Subcutaneous preadipocyte (primary cell): ENCODE measurements at places on chromosomes 6 and 20. TPM values are rescaled to one million over a fixed set of nuclear protein-coding genes. Genes with fewer than 3 reads are reported as not detected.

The TAP1 gene
- total RNA-seq, result 32.0 and 33.4 TPM in 2 replicates

The FNDC1 gene
- total RNA-seq, result 0.20 and 0.37 TPM in 2 replicates

The RFX6 gene
- total RNA-seq, result not detected in 2 replicates

The GSTA3 gene
- total RNA-seq, result not detected in 2 replicates

The BTN1A1 gene
- under 0.01 and 0.20 TPM in 2 replicates for total RNA-seq

The EYA4 gene
- 0.73 and 10.4 TPM in 2 replicates for total RNA-seq

The GPLD1 gene
- total RNA-seq, result under 0.01 and 0.73 TPM in 2 replicates

The LHFPL5 gene
- not detected in 2 replicates for total RNA-seq

The CABLES2 gene
- 1.1 and 1.6 TPM in 2 replicates for total RNA-seq

The FNDC11 gene
- 0.20 and 0.37 TPM in 2 replicates for total RNA-seq

The TENT5A gene
- total RNA-seq, result 23.7 and 30.1 TPM in 2 replicates

The PRICKLE4 gene
- total RNA-seq, result 1.8 TPM in 1 of 2 replicates, not detected in the other

The VPS16 gene
- 44.4 and 54.4 TPM in 2 replicates for total RNA-seq

The SRSF12 gene
- under 0.01 and 0.37 TPM in 2 replicates for total RNA-seq

The ATG5 gene
- 35.6 and 48.5 TPM in 2 replicates for total RNA-seq

The CD40 gene
- 4.7 and 9.6 TPM in 2 replicates for total RNA-seq

The MYLIP gene
- total RNA-seq, result 3.7 and 5.5 TPM in 2 replicates

The TXLNB gene
- total RNA-seq, result not detected in 2 replicates

The GTSF1L gene
- not detected in 2 replicates for total RNA-seq

The SLCO4A1 gene
- 0.73 and 7.2 TPM in 2 replicates for total RNA-seq

The SEMG1 gene
- total RNA-seq, result not detected in 2 replicates

The GLYATL3 gene
- not detected in 2 replicates for total RNA-seq

The UST gene
- 16.2 and 19.5 TPM in 2 replicates for total RNA-seq

The LRRC73 gene
- total RNA-seq, result 0.37 and 1.4 TPM in 2 replicates

The ZNF322 gene
- total RNA-seq, result 10.3 and 12.7 TPM in 2 replicates

The CDH4 gene
- total RNA-seq, result under 0.01 and 2.5 TPM in 2 replicates

The PRDM13 gene
- not detected in 2 replicates for total RNA-seq

The MYT1 gene
- total RNA-seq, result not detected in 2 replicates

The TRIM40 gene
- total RNA-seq, result not detected in 2 replicates

The CCN5 gene
- 6.1 and 129 TPM in 2 replicates for total RNA-seq

The PSORS1C2 gene
- total RNA-seq, result not detected in 2 replicates

The SPATA2 gene
- total RNA-seq, result 1.8 and 3.7 TPM in 2 replicates

The SLC35F1 gene
- not detected in 2 replicates for total RNA-seq

The TMEM74B gene
- total RNA-seq, result not detected in 2 replicates

The SLPI gene
- total RNA-seq, result not detected in 2 replicates

The HMGCLL1 gene
- under 0.01 and 0.37 TPM in 2 replicates for total RNA-seq

The SLC44A4 gene
- not detected in 2 replicates for total RNA-seq

The BIRC7 gene
- not detected in 2 replicates for total RNA-seq

The SIM1 gene
- total RNA-seq, result 2.9 and 4.9 TPM in 2 replicates

The C6orf141 gene
- 1.5 and 6.5 TPM in 2 replicates for total RNA-seq

The OPRM1 gene
- total RNA-seq, result not detected in 2 replicates

The ITCH gene
- 50.3 and 62.2 TPM in 2 replicates for total RNA-seq

The SLC22A2 gene
- not detected in 2 replicates for total RNA-seq

The SLC26A8 gene
- total RNA-seq, result under 0.01 TPM in 1 of 2 replicates, not detected in the other

The ADGRB3 gene
- under 0.01 and 0.78 TPM in 2 replicates for total RNA-seq

The CTAGE9 gene
- not detected in 2 replicates for total RNA-seq

The FILIP1 gene
- total RNA-seq, result under 0.01 and 0.37 TPM in 2 replicates

The KCNK5 gene
- total RNA-seq, result 0.37 and 0.39 TPM in 2 replicates

The TNNC2 gene
- total RNA-seq, result 0.73 TPM in 1 of 2 replicates, not detected in the other

The ENPP3 gene
- total RNA-seq, result under 0.01 TPM in 1 of 2 replicates, not detected in the other

The ZNF311 gene
- total RNA-seq, result 0.98 and 1.1 TPM in 2 replicates

The CRISP2 gene
- total RNA-seq, result not detected in 2 replicates

The AHCY gene
- total RNA-seq, result 111 and 122 TPM in 2 replicates

The SDCBP2 gene
- total RNA-seq, result 1.5 and 2.3 TPM in 2 replicates

The SSTR4 gene
- not detected in 2 replicates for total RNA-seq

The CYP39A1 gene
- total RNA-seq, result 0.37 and 0.39 TPM in 2 replicates

The SLC17A3 gene
- total RNA-seq, result not detected in 2 replicates

The FERMT1 gene
- total RNA-seq, result 17.2 and 17.3 TPM in 2 replicates
